ENCODE measurements at places on chromosomes 4 and X. TPM values are rescaled to one million over a fixed set of nuclear protein-coding genes. Genes with fewer than 3 reads are reported as not detected.

DNA sequence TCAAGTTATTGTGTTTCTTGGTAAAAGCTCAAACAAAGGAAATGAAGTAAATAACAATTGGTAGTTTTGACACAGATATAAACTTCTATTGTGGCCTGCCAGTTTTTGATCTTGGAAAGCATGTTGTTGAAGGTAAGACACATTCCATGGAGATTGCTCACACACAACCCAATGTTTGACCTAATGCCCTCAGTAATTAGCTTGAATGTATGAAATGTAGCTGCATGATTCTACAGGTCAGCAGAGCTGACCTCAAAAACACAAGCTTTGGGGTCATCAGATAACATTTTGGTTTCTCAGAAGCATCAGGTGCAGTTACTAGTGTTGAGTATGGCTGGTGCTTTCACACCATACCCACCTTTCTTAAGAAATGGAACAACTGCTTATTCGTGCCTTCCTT is 16.5 kb downstream of the GPR173 start:
- DNase-seq, result no peak

DNA sequence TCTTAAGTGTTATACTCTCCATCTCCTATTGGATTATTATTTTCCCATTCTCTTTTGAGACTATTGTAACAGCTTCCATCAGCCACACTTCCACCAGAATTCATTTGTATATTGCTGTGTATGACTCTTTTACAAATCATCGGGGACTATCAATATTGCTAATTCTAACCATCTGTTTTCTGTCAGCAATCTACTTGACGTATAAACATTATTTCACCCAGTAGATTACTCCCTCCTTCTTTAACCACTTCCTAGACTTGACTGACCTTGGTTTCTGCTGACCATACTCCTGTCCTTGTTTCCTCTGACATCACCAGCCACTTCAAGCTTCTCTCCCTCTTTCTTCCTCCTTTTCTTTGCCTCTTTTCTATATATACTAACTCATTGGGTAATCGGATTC is 402.9 kb downstream of the PCDH18 start:
- no peak for DNase-seq

DNA sequence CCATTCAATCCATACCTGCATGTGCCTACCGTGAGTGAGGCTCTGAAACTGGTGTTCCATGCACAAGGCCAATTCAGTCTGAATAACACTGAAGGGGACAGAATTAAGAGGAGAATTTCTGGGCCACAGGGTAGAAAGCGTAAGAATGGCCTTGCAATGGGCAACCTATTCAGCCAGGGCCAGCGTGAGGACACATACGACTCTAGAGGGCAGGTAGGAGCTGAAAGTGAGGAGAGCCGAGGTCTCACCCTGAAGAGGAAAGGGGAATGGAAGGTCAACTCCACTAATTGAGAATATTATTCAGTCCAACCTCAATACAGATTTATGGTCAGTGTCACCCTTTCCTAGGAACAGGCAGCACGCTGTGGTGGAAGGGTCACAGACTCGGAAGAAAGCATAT is 202.2 kb downstream of the TRIML1 start:
- no peak for DNase-seq

FAT4 gene
- total RNA-seq, result 23.4 TPM

GRCh38 chrX:63869506-63869905 is 84.5 kb upstream of the ARHGEF9 start:
- no peak for DNase-seq

- no peak for DNase-seq
Observed at GRCh38 chrX:124641737-124642491, 295.6 kb downstream of the SH2D1A start.

- no peak for DNase-seq
Observed at GRCh38 chrX:49995107-49995731, 72.8 kb downstream of the CLCN5 start.
